ENCODE measurements at places on chromosomes 13 and 19. TPM values are rescaled to one million over a fixed set of nuclear protein-coding genes. Genes with fewer than 3 reads are reported as not detected.

Gene CPAMD8
- total RNA-seq, result 0.73 TPM

Gene PPP1R15A
- total RNA-seq, result 41.5 TPM

Gene SYT3
- total RNA-seq, result not detected

Gene IL12RB1
- total RNA-seq, result under 0.01 TPM

Gene LRP3
- total RNA-seq, result 31.1 TPM

Gene CYP4F3
- not detected for total RNA-seq

Gene ENOX1
- 9.6 TPM for total RNA-seq

Gene NLRP9
- not detected for total RNA-seq

Gene KCTD12
- 85.2 TPM for total RNA-seq

Gene CBY2
- total RNA-seq, result not detected

Gene LILRA1
- not detected for total RNA-seq

Gene HIF3A
- total RNA-seq, result 22.0 TPM

Gene SKA3
- 22.5 TPM for total RNA-seq

Gene YJU2
- 17.6 TPM for total RNA-seq

Gene ZNF814
- 9.8 TPM for total RNA-seq

Gene FXYD5
- total RNA-seq, result 64.9 TPM

Gene HCST
- total RNA-seq, result 0.59 TPM

Gene FGF21
- not detected for total RNA-seq

Gene PGLYRP2
- total RNA-seq, result not detected

Gene HAUS8
- 3.3 TPM for total RNA-seq

Gene XAB2
- total RNA-seq, result 48.3 TPM

Gene PDE4C
- not detected for total RNA-seq

Gene ARHGAP35
- total RNA-seq, result 26.5 TPM

Gene RGS9BP
- 0.37 TPM for total RNA-seq

Gene BRD4
- total RNA-seq, result 17.6 TPM

Gene CD33
- total RNA-seq, result not detected

Gene KLK7
- not detected for total RNA-seq

Gene ZNF490
- total RNA-seq, result 7.3 TPM

Gene ZSCAN1
- total RNA-seq, result not detected

Gene ZNF99
- total RNA-seq, result not detected

Gene LENG8
- total RNA-seq, result 57.1 TPM

Data from subcutaneous preadipocyte (primary cell).